ENCODE measurements at places on chromosomes 3 and 15. TPM values are rescaled to one million over a fixed set of nuclear protein-coding genes. Genes with fewer than 3 reads are reported as not detected.

The TM4SF18 gene
- 4.1 TPM for total RNA-seq

DNA sequence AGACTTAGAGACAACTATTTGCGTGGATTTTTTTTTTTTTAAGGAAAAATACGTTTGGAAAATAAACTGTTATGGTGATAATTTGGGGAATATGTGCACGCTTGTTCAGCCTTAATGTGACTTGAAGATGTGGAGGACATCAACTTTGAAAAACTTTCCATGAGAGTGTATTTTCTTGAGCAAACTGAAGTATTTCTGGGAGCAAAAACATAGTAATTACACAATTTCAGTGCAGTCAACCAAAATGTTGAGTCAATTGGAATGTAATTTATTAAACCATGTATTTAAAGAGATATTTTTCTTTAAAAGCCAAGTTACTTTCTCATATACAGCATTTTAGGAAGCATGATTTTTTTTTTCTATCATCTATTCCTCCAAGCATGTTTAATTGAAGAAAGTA is 80.3 kb upstream of the FLNB start:
- DNase-seq: no peak

DNA sequence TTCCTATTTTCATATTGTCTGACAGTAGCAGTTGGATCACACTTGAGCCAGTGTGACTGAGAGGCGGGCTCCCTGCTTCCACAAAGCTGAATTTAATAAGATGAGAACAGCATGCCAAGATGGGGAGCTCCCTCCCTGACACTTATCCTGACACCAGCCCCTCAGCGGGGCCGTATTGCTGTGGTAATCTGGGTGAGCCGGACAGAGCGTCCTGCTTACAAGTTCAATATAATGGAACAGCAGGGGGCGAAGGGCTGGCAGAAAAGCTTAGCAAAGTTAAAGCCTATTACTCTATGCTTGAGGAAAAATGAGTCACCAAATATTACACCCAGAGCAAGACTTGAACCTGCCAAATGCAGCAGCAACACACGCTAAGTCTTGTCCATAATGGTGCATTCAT is 163.8 kb upstream of the CMC1 start:
- DNase-seq: no peak

The CCDC13 gene
- total RNA-seq: 1.1 TPM

The CACNA2D3 gene
- 11.3 TPM for total RNA-seq

DNA sequence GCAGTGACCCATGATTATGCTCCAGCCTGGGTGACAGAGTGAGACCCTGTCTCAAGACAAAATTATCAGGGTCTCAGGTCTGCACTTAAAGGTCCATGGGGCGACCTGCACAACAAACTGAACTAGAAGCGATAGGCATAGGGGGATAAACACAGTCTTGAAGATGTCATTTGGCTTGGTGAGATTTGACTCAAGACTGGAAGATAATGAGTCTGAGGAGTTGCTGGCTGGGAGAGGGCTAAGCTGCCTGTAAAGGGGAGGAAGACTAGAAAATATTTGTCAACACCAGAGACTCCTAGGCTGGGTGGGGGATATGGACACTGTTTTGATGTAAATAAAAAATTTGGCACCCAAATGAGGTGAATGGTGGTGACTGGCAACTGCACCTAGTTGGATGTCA is 19.8 kb downstream of the GHRL start:
- no peak for DNase-seq

The NEO1 gene
- total RNA-seq: 8.7 TPM

The PIF1 gene
- total RNA-seq: 1.6 TPM

GRCh38 chr15:84598993-84599392 is 1.8 kb upstream of the ZSCAN2 start:
- DNase-seq: no peak

- DNase-seq: no peak
Measured at GRCh38 chr3:150890295-150890694, 14.9 kb downstream of the MINDY4B start.

The C2CD4A gene
- total RNA-seq: 0.05 TPM
